ENCODE measurements at places on chromosomes 5 and 9.

GRCh38 chr9:116939614-116940013 is 252.5 kb downstream of the TRIM32 start:
- DNase-seq: no peak

DNA sequence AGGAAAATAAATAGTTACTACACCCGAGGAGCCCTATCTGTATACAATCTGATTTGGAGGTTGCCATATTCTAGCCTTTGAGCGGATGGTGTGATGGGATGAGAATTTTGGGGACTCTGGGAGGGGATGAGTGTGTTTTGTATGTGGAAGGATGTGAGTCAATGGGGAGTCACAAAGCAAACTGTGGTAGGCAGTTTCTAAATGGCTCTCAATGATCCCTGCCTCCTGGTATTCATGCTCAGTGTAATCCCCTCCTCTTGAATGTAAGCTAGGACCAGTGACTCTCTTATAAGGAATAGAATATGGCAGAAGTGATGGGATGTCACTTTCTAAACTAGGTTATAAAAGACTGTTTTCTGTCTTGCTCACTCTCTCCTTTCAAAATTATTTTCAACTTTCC is 205.7 kb upstream of the RIOK2 start:
- no peak for DNase-seq

DNA sequence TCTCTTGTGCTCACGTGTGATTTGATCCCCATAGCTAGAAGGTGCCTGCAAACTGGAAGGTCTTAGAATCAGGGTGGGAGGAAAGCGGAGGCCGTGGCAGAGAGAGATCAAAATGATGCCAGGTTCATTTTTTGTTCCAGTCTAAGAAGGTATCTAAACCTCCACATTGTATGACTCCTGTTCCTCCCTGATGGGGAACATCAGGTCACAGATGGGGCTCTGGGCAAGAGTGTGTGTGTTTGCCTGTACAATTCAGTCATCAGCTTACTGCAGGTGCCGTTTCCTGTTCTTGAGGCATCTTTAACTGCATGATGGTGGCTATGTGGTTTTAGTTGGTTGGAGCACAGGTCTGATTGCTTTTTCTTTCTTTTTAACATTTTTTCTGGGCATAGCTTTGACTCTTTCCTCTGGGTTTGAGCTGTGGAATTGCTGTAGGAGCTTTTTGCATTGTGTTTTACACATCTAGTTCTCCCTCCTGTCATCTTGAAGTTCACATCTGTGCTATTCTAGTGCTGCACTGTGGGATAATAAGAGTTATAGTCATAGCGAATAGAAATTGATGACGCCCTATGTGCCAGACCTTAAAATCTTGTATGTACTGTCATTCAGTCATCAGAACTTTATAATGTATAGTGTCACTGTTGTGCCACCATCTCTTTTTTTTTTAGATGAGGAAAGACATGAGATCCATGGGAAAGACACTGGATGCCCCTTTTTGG is 30.8 kb downstream of the ARHGAP26 start:
- DNase-seq: peak; percentile 18

- peak; percentile 67 for DNase-seq
Measured at GRCh38 chr9:122810306-122810946, 10.5 kb downstream of the OR1K1 start.

GRCh38 chr5:76974785-76975184 is 21.9 kb downstream of the CRHBP start:
- no peak for DNase-seq

GRCh38 chr9:88976890-88977257 is 14.4 kb upstream of the S1PR3 start:
- no peak for DNase-seq

DNA sequence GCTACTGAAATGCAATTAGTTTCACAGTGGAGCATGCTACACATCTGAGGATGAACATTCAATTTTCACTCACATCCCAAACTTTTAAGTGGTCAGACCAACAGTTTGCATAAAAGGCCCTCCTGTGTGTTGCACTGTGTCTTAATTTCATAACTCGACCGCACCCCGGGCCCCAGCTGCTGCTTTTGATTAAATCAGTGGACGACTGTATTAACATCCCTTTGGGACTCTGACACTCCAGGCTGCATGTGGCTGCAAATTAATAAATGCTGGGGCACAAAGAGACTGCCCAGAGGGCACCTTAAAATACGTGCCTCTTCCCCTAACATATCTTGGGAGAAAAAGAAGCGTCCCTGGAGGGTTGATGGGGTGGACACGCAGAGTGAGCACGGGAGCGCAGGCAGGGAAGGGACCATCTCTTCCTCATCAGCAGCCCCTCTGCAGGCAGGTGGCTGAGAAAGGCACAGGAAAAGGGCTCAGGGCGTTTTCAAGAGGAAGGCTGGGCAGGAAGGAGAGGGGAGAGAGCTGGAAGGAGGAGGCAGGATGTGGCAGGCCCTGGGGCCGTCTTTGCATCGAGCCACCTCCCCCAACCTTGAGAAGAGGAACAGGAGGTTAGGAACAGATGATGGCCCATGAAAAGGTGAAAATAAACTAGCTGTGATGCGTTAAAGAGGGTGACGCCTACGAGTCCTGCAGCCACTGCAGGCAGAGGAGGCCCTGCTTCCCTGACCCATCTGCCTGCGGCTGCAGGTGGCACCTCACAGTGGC is 18.6 kb downstream of the MED10 start:
- no peak for DNase-seq

GRCh38 chr9:109886041-109886440 is 106.0 kb downstream of the PALM2AKAP2 start:
- no peak for DNase-seq

DNA sequence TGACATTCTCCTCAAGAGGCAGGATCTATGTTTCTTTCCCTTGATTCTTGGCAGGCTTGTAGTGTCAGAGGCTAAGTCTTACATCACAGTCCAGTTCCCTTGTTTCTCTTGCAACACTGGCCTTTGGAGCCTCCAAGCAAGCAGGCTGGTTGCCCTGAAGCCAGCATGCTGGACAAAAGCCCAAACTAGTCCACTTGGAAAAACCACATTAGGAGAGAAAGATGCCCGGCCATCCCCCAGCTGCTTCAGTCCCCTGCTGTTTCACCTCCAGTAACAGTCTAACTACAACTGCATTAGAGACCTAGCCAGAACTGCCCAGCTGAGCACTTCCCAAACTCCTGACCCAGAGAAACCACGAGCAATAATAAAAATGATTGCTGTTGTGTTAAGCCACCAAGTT is 87.6 kb downstream of the ADAMTS6 start:
- no peak for DNase-seq

DNA sequence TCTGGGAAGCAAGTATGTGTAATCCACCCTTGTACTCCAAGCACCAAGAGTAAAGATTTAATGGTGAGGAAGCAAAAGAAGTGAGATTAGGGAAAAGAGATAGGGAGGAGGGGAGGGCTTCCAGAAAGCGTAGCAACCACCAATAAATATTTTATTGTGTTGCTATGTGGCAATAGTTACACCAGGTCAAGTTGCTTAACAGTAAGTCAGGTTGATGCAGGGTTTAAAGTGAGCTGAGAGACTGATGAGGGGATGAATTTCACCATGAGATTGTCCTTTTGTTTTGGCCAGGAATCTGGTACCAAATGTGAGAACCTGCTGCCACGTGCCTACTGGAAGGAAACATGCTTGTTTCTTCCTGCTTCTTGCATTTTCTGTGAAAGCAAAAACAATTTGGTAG is 62.7 kb downstream of the PCSK5 start:
- DNase-seq: no peak

- DNase-seq: no peak
Measured at GRCh38 chr9:136303825-136304416, at the start of gene CCDC187. Gene CCDC187, minus strand, starts transcription at chr9:136304094. Its CDS starts 264 bp downstream, at chr9:136303830.

DNA sequence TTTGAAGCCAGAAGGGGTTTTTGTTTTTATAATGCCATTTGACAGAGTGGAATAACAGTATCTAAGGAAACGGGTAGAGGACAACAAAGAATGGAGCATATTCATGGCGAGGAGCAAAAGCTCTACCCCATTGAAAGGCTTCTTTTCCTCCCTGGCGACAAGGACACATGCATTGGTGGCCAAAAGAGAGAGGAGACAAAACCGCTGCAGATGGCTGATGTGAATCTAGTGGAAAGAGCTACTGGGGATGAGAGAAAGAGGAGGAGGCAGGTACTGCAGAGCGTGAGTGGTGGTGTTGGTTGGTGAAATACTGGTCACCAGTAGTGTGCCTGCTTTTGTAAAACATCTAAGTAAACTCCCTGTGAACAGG is 491 bp downstream of the APC start:
- DNase-seq: no peak

GRCh38 chr5:95818181-95819147 is 4.1 kb downstream of the GLRX start:
- DNase-seq: no peak
